ENCODE measurements at places on chromosomes 2 and 18.

DNA sequence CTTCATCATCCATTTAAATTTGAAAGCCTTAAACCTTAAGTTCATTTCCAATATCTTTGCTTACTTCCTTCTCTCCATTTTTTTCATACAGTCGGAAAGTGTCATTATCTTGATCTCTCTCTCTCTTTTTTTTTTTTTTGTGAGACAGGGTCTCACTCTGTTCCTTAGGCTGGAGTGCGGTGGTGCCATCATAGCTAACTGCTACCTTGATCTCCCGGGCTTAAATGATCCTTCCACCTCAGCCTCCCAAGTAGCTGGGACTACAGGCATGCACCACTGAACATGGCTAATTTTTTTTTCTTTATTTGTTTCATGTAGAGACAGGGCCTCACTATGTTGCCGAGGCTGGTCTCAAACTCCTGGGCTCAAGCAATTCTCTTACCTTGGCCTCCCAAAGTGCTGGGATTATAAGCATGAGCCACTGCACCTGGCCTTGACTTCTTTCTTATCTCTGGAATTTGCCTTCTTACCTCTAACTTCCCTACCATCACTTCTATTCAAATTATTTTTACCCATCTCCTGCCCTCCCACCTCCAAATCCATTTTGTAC, 222.2 kb downstream of the MYCN start:
- H3K36me3 ChIP-seq, result no peaks in the 10 kb centered on the region
- no peak for DNase-seq
- no peak overlapping the region for H3K27ac ChIP-seq

- peaks cover 19% of the 10 kb centered on the region for H3K4me1 ChIP-seq
- no peaks in the 10 kb centered on the region for H3K27me3 ChIP-seq
- DNase-seq, result no peak
These were observed 311.0 kb downstream of the ZEB2 start for GRCh38 chr2:144208924-144209323.

DNA sequence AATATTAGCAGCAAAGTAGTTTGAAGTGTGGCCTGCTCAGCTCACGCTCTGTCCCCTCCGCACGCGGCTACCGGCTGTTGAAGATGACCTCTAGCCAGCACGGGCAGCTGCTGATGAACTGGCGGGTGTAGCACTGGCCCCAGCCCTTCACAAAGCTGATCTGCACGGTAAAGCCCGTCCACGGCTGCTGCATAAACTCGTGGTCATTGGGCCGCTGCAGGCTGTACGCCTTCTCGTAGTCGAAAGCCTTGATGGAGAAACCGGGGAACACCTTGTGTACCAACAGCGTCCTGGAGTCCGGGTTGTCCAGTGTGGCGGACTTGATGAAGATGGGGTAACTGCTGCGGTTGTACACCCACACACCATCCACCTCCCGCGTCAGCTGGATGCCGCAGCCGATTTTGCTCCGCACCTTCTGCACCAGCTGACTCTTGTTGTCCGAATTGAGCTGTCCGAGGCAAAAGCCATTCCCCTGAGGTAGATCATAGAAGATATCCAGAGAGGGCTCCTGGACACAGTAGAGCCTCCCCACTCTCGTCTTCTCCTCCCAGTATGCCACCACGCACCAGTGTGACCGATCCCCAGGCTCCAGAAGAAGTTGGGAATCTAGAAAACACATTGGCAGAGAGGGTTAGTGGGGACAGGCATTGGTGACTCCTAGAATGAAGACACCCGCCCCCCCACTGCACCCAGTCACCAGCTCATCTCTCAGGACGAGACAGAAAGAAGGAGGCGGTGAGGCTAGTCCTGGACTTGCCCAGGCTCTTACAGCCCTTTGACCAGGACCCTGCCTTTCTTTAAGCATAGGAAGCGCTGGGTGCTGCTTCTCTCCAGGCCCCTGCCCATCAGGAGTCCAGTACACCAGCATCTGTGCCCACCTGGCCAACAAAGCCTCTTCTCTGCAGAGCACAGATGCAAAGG, 29.2 kb downstream of the SMAD7 start:
- no peak overlapping the region for H3K27ac ChIP-seq
- no peak for DNase-seq
- H3K36me3 ChIP-seq, result peaks cover 29% of the 10 kb centered on the region

DNA sequence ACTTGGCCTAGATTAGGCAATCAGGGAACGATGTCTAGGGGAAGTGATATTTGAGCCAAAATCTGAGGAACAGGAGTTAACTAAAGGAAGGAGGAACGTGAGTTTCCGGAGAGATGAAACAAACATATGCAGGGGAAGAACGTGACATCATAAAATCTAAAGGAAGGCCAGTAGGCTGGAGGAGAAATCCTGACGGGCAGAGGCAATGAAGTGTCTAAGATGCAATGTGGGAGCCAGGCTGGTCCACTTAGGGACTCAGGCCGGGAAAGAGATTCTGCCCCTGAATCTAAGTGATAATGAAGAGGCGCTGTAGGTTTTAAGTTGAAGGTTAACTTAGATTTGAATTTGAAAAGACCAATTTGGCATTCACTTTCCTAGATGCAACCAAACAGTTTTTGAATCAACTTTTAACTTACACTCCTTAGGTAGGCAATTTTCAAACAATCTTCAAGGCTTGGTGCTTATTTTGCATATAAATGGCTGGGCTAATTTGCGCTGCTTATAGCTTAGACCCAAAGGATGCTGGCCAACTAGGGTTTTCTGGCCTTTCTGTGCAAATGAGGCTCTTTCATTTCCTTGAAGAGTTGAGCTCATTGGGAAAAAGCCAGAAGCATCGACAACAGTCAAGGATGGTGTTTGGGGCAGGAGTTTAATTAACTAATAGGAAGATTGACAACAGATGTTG, 221.7 kb downstream of the SOX11 start:
- H3K4me3 ChIP-seq, result no peak overlapping the region
- H3K27me3 ChIP-seq, result no peaks in the 10 kb centered on the region
- DNase-seq, result no peak
- H3K27ac ChIP-seq, result no peak overlapping the region
- no peaks in the 10 kb centered on the region for H3K36me3 ChIP-seq
- no peaks in the 10 kb centered on the region for H3K4me1 ChIP-seq

GRCh38 chr2:18268400-18268799, 292.1 kb downstream of the RDH14 start:
- H3K36me3 ChIP-seq, result no peaks in the 10 kb centered on the region
- no peaks in the 10 kb centered on the region for H3K27me3 ChIP-seq
- H3K27ac ChIP-seq, result no peak overlapping the region

DNA sequence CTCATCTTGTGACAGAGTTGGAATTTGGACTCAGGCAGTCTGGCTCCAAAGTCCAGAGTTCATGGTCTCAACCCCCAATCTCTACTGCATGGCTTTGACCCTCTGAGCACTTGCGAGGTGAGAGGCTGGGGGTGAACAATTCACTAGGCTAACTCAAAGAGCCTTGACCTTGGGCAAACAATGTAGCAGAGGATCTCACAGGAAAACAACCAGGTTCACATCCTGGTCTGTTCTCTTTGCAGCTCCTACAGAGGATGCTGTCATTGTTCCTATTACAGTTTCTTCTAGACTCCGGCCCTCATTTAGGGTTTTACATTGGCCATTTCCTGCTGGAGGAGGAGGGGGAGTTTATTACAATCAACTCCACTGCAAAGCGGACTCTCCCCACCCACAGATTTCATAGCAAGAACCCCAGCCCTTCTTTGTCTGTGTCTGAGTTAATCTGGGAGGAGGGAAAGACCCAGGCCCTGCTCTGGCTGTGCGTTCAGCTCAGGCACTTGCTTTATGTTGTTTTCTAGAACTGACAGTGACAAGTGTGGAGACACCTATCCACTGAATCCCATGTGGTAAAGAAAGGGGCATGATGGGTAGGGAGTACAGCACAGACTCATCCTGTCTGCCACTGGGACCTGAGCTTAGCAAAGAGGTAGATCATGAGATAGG, 101.6 kb downstream of the LBH start:
- H3K27ac ChIP-seq, result peak overlapping the region; percentile 94
- peak overlapping the region; percentile 41 for H3K4me3 ChIP-seq
- H3K27me3 ChIP-seq, result no peaks in the 10 kb centered on the region
- H3K36me3 ChIP-seq, result no peaks in the 10 kb centered on the region
- peaks cover 71% of the 10 kb centered on the region for H3K4me1 ChIP-seq

GRCh38 chr2:172655838-172656573, 79.6 kb upstream of the RAPGEF4 start:
- H3K4me1 ChIP-seq, result no peaks in the 10 kb centered on the region
- H3K4me3 ChIP-seq, result no peak overlapping the region
- no peaks in the 10 kb centered on the region for H3K36me3 ChIP-seq
- no peak overlapping the region for H3K27ac ChIP-seq
- H3K27me3 ChIP-seq, result peaks cover 3% of the 10 kb centered on the region
- DNase-seq, result no peak

- no peak overlapping the region for H3K27ac ChIP-seq
- H3K4me3 ChIP-seq, result no peak overlapping the region
- peaks cover 53% of the 10 kb centered on the region for H3K36me3 ChIP-seq
- no peaks in the 10 kb centered on the region for H3K27me3 ChIP-seq
- no peak for DNase-seq
- H3K4me1 ChIP-seq, result peaks cover 50% of the 10 kb centered on the region
These were observed 27.5 kb downstream of the STAMBP start for GRCh38 chr2:73856214-73856613.

DNA sequence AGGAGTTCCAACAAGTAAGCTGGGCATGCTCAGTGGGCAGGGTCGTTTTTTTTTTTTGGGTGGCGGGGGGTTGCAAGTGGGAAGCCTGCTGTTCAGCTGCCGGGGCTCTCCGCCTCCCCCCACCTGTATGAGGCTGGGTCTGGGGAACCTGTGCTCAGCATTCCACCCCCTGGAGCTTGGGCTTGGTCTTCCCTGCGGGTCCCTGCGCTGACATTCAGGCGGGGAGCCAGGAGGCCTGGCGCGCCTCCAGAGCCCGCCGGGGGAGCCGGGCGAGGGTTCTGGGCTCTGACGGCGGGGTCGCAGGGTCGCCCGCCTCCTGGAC, 822 bp upstream of the GPD2 start:
- peaks cover 13% of the 10 kb centered on the region for H3K36me3 ChIP-seq
- H3K27me3 ChIP-seq, result peaks cover 2% of the 10 kb centered on the region
- H3K4me1 ChIP-seq, result peaks cover 39% of the 10 kb centered on the region
- no peak for DNase-seq
- peak overlapping the region; percentile 64 for H3K27ac ChIP-seq

GRCh38 chr2:29916571-29916970, 4.8 kb downstream of the ALK start:
- no peak overlapping the region for H3K27ac ChIP-seq
- H3K27me3 ChIP-seq, result peaks cover 22% of the 10 kb centered on the region
- H3K36me3 ChIP-seq, result no peaks in the 10 kb centered on the region
- H3K4me1 ChIP-seq, result no peaks in the 10 kb centered on the region
- H3K4me3 ChIP-seq, result no peak overlapping the region

- H3K27me3 ChIP-seq, result no peaks in the 10 kb centered on the region
- H3K4me3 ChIP-seq, result no peak overlapping the region
- no peak overlapping the region for H3K27ac ChIP-seq
- no peak for DNase-seq
These were observed 6.7 kb downstream of the RPE start for GRCh38 chr2:210009126-210009525.

DNA sequence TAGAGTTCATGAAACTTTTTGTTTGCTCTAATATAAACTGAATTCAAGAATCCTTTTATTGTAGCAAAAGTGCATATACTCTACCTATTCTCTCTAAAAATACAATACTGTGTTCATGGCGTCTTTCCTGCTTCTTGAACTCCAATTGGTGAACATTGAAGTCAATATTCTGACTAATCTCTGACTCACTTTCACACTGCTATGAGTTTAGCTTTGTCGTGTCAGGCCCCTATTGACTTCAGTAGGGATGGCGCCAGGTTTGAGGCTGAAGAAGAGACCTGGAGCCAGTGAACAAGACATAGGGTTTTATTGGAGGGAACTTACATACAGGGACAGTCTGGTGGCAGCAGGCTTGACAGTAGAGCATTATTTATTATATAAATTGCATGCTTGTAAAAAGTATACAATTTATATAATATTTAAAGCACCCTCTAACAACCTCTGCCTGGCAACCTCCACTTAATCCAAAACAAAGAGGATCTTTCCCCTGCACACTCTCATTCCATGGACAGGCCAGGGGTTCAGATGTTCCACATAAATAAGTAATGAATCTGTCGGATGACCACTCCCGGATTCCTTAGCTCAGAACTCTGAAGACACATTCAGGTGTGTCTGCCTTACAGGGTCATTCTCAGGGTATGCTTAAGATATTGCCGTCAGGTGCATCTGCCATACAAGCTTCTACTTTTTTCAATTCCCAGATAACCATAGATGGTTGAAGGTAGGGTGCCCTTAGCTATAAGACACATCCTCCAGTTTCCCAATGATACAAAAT, 141.0 kb downstream of the CERS6 start:
- H3K4me1 ChIP-seq, result peaks cover 21% of the 10 kb centered on the region
- no peaks in the 10 kb centered on the region for H3K27me3 ChIP-seq
- DNase-seq, result no peak
- no peak overlapping the region for H3K27ac ChIP-seq

GRCh38 chr18:55073834-55074233, 114.6 kb upstream of the CCDC68 start:
- no peaks in the 10 kb centered on the region for H3K27me3 ChIP-seq
- DNase-seq, result no peak
- no peaks in the 10 kb centered on the region for H3K36me3 ChIP-seq
- no peak overlapping the region for H3K27ac ChIP-seq

GRCh38 chr2:143402451-143402850, 273.2 kb downstream of the ARHGAP15 start:
- H3K4me1 ChIP-seq, result peaks cover 26% of the 10 kb centered on the region
- peaks cover 11% of the 10 kb centered on the region for H3K36me3 ChIP-seq
- no peaks in the 10 kb centered on the region for H3K27me3 ChIP-seq
- no peak overlapping the region for H3K27ac ChIP-seq

GRCh38 chr2:156763174-156763573, 327.0 kb downstream of the GPD2 start:
- no peak for DNase-seq
- H3K36me3 ChIP-seq, result no peaks in the 10 kb centered on the region
- H3K27ac ChIP-seq, result no peak overlapping the region
- H3K4me1 ChIP-seq, result no peaks in the 10 kb centered on the region
- H3K27me3 ChIP-seq, result no peaks in the 10 kb centered on the region

DNA sequence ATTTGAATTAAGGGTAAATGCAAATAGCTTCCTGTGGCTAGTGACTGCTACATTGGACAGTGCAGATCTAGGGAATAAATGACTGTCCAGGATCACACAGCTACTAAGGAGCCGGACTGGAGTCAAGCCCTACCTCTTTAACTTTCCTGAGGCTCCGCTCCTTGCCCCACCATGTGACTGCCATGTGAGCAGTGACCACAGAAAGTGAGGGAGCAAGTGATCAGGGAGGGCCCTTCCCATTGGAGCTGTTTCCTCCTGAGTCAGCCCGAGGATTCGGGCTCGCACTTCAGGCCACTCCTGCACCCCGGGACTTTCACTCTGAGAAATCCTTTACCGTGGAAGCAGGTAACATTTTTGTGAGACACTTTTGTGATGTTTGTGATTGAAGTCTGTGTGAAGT, 198.0 kb downstream of the ANKRD30B start:
- H3K27ac ChIP-seq, result no peak overlapping the region
- H3K4me3 ChIP-seq, result no peak overlapping the region
- H3K4me1 ChIP-seq, result no peaks in the 10 kb centered on the region
- no peaks in the 10 kb centered on the region for H3K36me3 ChIP-seq
- H3K27me3 ChIP-seq, result no peaks in the 10 kb centered on the region

Data from activated T-helper 1 cell treated with anti-CD3 and anti-CD28 coated beads, Interleukin-12 subunit alpha, Interleukin-12 subunit beta, Interleukin-2, Interleukin-4 antibody, amounts not matched to agents 30 ng/mL and 10 ng/mL and 1 ng/mL, durations not matched to agents 14 hours and 24 hours and 36 hours (primary cell).